Stimulated activated CD8-positive, alpha-beta memory T cell treated with anti-CD3 and anti-CD28 coated beads, Interleukin-4, amount 100 ng/mL, for 48 hours (primary cell): ENCODE measurements at places on chromosomes 3 and 15.

DNA sequence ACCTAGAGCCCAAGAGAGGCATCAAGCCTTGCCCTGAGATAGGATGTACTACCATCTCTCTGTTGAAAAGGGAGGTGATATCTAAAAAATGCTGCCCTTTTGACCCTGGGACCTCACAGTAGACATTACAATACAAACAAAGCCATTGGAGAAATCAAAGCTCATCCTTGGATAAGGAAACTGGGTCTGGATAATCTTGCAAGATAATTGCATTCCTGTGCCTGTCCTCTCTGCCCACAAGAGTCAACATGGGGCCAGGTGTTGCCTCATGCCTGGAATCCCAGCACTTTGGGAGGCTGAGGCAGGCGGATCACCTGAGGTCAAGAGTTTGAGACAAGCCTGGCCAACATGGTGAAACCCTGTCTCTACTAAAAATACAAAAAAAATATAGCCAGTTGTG lies 57.3 kb upstream of the DLG1 start:
- DNase-seq, result no peak

GRCh38 chr3:195863121-195864061 lies 45.0 kb downstream of the TNK2 start:
- peak; percentile 84 for DNase-seq

DNA sequence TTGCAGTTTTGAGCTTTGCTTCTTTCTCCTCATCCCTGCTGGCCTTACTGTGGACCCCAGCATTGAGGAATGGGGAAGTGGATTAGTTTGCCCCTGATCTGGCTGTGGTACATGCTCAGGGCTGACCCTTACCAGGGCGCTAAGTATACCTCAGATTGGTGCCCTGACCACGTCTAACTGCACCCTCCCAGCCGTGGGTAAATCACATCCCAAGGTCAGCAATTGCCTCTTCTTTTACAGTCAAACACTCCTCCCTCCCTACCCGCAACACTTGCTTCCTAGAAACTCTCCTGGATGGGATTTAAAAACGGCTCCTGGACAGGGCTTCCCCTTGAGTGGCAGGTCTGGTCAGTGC lies 437.9 kb downstream of the NR2F2 start:
- DNase-seq, result no peak

GRCh38 chr3:185766329-185767001 lies 58.4 kb downstream of the IGF2BP2 start:
- no peak for DNase-seq

DNA sequence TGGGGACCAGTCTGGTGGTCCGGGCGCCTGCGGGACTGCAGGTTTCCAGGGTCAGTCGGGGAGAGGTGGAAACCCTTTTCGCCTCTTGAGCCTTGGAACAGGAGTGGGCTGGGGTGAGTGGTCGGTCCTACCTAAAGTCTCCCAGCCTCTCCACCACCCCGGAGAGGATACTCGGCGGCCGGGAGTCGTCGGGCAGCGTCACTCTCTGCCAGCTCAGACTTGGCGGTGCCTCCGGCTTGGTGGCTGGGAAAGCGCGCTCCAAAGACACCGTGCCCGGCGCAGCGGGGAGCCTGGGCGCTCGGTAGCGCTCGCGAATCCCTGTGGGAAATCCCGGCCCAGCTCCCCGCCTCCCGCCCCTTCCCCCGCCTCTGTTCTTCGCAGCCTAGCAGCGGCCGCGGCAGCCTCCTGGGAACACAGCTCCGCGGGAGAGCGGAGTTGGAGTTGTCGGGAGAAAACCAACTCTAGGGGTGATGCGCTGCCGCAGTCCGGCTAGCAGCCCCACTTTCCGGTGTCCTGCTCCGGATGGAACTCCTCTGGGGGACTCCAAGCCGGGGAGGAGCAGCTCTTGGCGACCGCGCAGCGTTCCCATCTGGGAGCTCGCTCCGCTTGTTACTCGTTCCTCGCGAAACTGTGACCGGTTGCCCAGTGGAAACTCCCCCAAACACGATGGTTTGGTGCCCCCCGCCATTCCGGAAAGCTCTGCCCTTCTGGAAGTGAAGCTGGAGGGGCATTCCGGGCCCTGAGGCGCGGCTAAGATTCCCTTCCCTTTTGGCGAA lies 1.4 kb downstream of the EPHB1 start:
- no peak for DNase-seq

DNA sequence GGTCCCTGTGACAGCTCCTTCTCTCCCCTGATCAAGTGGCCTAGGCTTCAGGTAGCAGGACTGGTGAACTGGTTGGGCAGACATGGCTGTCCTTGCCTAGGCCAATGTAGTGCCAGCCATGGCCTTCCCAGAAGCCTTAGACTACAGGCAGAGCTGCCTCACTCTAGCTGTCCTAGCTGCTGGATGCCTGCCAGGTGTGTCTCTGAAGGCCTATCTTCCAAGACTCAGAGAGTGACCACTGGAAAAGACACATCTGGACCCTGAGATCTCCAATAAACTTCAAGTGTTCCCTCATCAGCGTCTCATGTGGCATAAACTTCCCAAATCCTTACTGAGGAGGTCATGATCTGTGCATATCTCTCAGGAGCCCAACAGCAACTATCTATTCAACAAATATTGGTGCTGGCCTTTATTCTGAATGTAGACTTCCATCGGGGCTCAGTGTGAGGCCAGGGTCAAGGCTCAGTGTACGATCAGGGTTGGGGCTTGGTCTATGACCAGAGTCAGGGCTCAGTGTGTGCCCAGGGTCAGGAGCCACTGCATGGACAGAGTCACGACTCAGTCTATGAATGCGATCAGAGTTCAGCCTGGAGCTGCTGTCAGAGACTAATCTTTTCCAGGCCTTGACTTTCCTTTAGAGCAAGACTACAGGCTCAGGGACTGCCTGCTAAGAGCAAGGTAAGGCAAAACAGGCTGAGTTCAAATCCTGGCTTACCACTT lies 36.5 kb upstream of the INSYN1 start:
- DNase-seq, result no peak

DNA sequence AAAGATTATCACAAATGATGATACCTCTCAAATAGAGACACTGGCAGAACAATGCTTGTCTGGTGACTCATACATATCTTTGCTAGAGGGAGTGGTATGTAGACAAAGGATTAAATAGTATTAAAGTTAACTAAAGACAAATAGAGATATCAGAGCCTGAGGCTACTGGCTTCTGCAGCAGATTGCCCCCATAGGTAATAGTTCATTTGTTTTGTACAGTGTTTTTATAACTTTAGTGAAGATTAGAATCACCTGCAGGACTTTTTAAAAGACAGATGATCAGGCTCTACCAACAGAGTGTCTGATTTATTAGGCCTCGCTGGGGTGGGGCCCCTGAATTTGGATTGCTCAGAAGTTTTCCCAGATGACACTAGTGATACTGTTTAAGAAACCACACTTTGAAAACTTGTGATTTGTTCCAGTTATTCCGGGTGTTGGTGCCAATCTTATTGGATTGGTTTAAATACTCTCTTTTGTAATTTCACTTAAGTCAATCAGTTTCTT lies 96.4 kb downstream of the NAALADL2 start:
- DNase-seq, result no peak

GRCh38 chr3:120177151-120177550 lies 82.9 kb upstream of the GSK3B start:
- no peak for DNase-seq

GRCh38 chr15:43082509-43082908 lies 23.3 kb downstream of the UBR1 start:
- DNase-seq, result no peak

- peak; percentile 1 for DNase-seq
Observed at GRCh38 chr15:101029971-101030661, 111.0 kb downstream of the LRRK1 start.

DNA sequence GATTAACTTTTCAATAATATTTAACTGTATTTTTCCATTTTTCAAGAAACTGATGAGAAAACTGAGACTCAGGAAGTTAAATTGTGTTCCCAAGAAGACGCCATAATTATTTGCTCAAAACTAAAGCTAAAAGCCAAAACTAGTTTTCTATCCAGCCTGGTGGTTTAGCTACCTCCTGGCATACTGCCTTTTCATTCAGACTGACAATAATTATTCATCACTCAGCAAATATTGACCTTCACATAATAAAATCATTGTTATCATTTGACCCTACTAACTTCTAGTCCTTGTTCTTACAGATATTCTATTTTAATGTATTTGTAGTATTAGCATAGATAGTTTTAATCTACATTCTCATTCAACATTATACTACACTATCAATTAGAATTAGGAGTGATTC lies 210.6 kb upstream of the GADL1 start:
- no peak for DNase-seq

GRCh38 chr3:72339670-72340030 lies 508.6 kb downstream of the SHQ1 start:
- DNase-seq, result no peak

DNA sequence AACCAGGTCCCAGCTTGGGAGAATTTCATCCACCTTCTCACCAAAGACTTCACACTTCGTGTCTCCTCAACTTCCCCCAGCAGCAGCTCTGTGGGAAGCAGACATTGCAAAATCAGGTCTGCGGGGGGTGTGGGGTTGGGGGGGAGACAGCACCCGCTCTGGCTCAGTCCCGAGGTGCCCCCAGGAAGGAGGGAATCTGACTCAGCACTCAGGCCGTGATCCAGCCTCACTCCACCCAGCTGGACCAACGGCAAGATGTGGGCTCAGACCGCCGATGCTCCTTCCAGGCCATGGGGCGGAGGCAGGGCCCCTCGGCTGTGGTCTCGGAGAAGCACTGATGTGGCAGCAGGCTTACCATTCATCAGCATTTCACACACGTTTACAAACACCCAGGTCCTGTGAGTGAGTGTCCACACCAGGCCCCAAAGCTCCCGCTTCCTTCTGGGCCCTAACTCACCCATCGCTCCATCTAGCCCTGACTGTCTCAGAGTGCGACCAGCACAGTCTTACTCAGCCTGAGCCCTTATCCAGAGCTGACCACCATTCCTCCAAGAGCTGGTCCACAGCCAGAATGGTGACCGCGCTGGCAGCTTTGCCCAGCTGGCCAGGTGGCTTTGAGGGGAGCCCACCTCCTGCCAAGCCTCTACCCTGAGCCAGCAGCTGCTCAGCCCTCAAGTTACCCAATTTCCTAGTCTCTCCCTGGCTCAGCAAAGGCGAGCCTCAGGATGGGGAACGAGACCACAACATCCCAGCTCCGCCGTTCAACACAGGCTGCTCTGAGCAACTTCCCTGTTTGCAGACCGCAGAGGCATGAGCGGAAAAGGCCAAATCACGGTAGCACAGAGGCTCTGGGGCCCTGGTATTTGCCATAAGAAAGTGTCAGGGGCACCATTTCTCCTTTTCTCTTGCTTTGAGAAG lies 3.3 kb downstream of the STAB1 start:
- no peak for DNase-seq

DNA sequence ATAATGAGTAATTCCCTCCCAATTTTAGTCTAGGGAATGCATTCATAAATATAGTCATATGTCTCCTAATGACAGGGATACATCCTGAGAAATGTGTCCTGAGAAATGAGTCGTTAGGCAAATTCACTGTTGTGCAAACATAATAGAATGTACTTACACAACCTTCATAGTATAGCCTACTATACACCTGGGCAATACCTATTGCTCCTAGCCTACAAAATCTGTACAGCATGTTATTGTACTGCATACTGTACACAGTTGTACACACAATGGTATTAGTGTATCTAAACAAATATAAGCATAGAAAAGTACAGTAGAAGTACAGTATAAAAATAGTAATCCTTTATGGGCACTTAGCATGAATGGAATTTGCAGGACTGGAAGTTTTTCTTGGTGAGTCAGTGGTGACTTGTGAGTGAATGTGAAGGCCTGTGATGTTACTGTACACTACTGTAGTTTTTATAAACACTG lies 6.6 kb downstream of the DTWD1 start:
- no peak for DNase-seq

GRCh38 chr15:36844534-36844998 lies 255.8 kb downstream of the MEIS2 start:
- DNase-seq, result no peak

GRCh38 chr3:176906046-176906905 lies 291.0 kb downstream of the TBL1XR1 start:
- no peak for DNase-seq

GRCh38 chr15:88383354-88383753 lies 83.8 kb downstream of the MRPL46 start:
- peak; percentile 17 for DNase-seq

DNA sequence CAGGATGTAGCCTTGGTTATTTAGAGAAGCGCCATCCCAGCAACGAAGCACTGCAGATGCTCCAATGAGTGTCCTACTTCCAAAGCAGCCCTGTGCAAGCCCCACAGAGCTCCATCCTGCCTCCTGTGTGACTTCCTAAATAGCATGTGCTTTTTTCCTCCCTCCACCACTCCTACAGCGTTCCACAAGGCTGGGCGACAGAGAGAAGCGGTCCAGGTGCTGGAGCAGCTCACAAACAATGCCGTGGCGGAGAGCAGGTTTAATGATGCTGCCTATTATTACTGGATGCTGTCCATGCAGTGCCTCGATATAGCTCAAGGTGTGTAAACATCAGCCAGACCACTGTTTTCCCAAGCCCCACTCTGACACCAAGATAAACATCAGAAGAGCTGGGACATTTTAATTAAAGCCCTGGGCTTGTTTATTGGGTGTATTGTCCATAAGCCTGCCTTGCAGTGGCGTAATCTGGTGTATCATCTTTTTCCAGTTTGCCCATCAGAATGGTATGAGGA lies 22.2 kb upstream of the RHO start:
- no peak for DNase-seq

DNA sequence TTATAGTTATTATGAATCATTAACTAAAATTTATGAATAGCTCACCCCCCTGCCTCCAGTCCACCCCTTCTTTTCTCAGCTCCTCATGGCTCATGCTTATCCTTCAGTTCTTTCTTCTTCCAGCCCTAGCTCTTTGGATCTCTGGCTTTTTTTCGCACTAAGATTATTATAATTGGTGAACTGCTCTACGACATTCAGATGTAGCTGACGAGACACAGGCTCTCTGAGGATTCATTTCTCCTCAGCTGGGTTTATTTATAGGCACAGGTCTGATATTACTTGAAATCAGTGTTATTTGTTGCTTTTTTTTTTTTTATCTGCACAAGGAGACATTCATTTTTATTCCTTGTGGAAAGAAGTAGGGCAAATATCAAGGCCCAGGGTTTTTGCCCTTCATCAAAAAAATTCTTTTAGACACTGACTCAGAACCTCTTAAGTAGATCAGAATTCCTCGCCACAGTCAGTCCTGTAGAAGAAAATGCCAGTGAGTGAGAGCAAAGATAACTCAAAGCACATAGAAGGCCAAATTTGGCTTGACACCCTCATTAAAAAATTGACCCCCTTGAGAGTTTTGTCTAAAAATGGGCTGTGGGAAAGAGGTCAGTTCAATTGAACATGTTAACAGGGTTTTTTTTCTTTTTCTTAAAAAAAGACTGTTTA lies 106.6 kb downstream of the MYH15 start:
- no peak for DNase-seq

GRCh38 chr3:150346266-150346665 lies 61.8 kb upstream of the TSC22D2 start:
- DNase-seq, result no peak

- DNase-seq, result no peak
Observed at GRCh38 chr3:38009807-38010591, 19.4 kb downstream of the VILL start.

GRCh38 chr3:126033051-126033745 lies 50.7 kb downstream of the SLC41A3 start:
- peak; percentile 5 for DNase-seq

GRCh38 chr3:196274585-196274984 lies 12.9 kb downstream of the PCYT1A start:
- peak; percentile 68 for DNase-seq

GRCh38 chr3:139117883-139118760 lies 73.4 kb upstream of the PRR23C start:
- peak; percentile 10 for DNase-seq

- DNase-seq, result no peak
Observed at GRCh38 chr3:3851621-3852323, 52.5 kb downstream of the LRRN1 start.
